Occipital lobe (tissue), 3 donors: ENCODE measurements at places on chromosomes 3 and 15. TPM values are rescaled to one million over a fixed set of nuclear protein-coding genes. Genes with fewer than 3 reads are reported as not detected.
A peak's percentile ranks its signal among the peaks of the same experiment; 100 is the strongest.

Gene GOLGA6L10
- 3.1 TPM for total RNA-seq

Gene GOLGA8N
- total RNA-seq: 1.4 TPM

Gene RTP1
- not detected for total RNA-seq

Gene CCRL2
- total RNA-seq: 1.1 TPM

- no peak for DNase-seq
Measured at GRCh38 chr15:44570361-44570760, 33.4 kb downstream of the EIF3J start.

Gene PRSS50
- 0.31 TPM for total RNA-seq

Gene TUSC7
- not detected for total RNA-seq

DNA sequence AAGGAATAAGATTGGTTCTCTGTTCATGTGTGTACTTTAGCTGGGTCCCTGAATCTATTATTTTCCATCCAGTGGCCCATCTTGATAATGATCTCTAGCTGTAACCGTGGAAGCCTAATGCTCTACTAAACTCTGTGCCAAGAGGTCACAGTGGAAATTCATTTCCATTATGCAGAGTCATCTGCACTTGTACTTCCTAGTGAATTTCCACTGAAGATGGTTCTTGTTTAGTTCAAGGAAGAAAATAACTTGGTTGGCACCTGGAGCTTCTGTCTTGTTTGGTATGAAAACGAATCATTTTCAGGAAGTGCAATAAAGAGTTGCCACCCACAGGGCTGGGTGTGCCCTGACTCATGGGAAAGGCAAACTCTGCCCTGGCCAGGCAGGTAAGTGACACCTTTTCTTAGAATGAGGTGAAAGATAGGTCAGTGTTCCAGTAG lies 10.3 kb downstream of the LPP start:
- DNase-seq: no peak

- no peak for DNase-seq
Measured at GRCh38 chr3:11272906-11273574, 843 bp downstream of the ATG7 start.

GRCh38 chr3:173287361-173287760 lies 110.2 kb upstream of the NLGN1 start:
- no peak for DNase-seq

GRCh38 chr15:63093486-63094205 lies 28.0 kb upstream of the LACTB start:
- peak; percentile 70 for DNase-seq

Gene GOLGA8S
- total RNA-seq: not detected

DNA sequence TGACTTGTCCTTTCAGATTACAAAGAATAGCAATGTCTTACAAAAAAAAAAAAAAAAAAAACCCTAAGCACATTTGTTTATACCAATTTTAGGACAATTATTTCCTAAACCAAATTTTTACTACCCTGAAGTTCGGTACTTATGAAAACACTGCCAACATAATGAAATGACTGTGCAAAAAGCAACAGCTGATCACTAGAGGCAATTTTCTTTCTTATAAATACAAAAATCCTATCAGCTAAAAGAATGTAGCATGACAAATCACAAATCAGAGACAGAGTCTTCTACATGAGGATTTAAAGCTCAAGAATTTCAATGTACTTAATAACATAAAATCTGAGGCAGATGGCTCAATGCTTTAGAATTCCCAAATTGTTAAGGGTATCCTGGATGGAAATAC lies 191.8 kb downstream of the MAGI1 start:
- DNase-seq: no peak

Gene GRAMD1C
- 5.0 TPM for total RNA-seq

Gene PLA2G4B
- 2.5 TPM for total RNA-seq

DNA sequence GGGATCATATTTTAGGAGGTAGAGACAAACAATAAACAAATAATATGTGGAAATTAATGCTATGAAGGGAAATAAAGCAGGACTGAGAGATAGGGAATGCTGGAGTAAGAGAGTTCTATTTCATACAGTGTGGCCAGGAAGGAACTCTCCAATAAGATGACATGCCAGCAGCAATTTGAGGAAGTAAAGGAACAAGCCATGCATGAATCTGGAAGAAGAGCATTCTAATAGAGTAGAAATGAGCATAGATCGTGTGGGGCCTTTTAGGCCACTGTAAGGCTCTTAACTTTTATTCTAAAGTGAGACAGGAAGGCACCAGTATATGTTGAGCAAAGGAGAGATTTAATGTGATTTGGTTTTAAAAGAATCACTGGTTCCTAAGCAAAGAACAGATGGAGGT lies 126.3 kb downstream of the DMXL2 start:
- DNase-seq: no peak

GRCh38 chr15:80778964-80779657 lies at the start of gene CEMIP:
CEMIP (plus strand) TSS chr15:80779370; CDS start chr15:80873880, 94,510 bp downstream.
- DNase-seq: peak; percentile 65

- DNase-seq: no peak
Measured at GRCh38 chr3:32237670-32238452, 619 bp upstream of the CMTM8 start.
